ENCODE measurements at places on chromosomes 5 and 9. TPM values are rescaled to one million over a fixed set of nuclear protein-coding genes. Genes with fewer than 3 reads are reported as not detected.

DNA sequence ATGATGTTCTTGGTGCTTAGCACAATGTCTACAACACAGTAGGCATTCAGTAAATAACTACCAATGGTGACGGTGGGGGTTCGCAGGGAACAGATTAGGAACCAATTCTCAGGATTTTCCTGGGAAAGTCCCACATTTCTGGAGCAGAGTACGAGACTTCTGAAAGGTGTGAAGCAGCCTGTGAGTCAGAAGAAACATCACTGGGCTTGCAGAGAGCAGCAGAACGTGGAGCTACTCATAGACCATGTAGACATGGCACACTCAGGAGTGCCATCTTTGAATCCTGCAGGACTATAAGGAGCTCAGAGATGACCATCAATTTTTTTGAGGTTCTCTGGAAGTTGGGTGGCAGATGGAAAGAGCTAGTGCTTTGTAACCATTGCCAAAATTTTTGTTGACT lies 106.6 kb upstream of the ANKRD55 start:
- DNase-seq, result no peak

DNA sequence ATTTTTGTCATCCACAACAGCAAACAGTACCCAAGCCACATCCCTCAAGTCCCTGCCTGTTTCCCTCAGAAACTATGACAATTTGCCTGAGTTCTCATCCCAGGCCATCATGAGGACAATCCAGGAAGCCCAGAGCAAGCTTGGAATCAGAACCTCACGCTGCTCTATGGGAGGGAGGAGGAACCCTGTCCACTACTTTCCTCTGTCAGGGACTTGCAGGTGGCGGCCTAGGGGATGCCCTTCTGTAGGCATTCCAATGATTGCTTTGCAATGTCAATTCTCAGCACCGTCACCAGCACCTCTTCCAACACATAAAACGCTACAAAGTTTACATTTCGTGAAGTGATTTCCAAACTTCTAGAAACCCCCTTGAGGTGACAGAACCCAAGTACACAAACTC lies 170.4 kb upstream of the FSTL4 start:
- no peak for DNase-seq

DNA sequence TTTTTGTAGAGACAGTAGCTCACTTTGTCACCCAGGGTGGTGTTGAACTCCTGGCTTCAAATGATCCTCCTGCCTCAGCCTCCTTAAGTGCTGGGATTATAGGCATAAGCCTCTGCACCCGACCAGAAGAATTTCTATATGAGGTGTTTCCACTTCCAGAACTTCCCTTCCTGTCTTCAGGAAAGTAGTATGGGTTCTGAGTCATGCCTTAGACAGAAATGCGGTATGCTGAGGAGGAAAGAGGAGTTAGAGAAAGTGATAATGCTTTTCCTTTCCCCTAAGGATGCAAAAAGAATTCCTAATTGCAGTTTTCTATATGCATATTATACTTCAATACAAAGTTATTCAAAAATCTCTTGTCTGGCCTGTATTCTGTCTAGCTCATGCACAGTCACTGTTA lies 16.4 kb upstream of the ADAMTSL1 start:
- DNase-seq, result no peak

SLC38A9 gene
- polyA plus RNA-seq, result 25.5 TPM

DNA sequence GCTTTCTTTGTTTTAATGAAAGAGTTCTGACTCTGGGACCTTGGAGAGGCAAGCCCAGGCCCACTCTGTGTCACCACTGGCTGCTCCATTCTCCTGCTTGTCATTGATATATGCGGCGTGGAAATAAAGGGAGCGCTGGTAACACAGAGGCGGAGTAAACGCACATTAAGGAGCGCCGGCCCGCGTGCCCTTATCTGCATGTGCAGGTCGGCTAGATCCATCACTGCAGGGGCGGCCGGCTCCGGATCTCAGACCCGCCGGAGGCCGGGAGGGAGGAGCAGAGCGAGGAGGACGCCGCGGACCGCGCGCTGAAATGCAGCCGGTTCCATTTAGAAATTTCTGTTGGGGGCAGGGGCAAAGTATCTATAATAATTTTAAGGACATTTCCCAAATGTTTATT lies 70.8 kb downstream of the MRPL36 start:
- DNase-seq, result no peak

DNA sequence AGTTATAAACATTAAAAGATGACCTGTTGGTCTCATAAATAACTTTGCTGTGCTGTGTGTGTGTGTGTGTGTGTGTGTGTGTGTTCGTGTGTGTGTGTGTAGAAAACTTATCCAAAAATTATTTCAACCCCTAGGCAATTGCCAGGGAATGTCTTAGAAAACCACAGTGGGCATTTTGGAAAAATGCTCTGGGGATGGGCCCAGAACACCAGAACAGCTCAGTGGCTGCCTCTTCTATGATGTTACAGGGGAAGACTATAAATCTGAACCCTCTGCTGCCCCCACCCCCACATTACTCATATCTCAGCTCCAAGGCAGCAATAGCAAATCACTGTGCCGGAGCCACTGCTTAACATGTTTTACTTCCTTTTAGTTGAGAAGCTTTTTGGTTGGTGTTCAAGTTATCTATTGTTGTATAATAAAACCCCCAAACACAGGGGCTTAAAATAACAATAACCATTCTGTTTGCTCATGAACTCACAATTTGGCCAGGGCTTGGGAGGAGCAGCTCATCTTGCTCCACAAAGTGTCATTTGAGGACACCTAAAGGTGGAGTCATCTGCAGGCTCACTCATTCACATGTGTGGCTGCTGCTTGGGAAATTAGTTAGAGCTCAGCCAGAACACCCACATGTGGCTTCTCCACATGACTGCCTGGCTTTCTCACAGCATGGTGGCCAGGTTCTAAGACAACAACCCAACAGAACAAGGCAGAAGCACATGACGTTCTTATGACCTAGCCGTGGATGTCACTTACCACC lies 40.4 kb downstream of the ACTBL2 start:
- DNase-seq, result no peak

GRCh38 chr9:21970800-21971640 lies 23.2 kb downstream of the CDKN2A start:
- DNase-seq, result no peak

GRCh38 chr9:130556396-130557076 lies 22.8 kb upstream of the FUBP3 start:
- DNase-seq, result no peak

BHMT gene
- not detected for polyA plus RNA-seq
